ENCODE measurements at places on chromosomes 16 and 17.

GRCh38 chr17:44899074-44899782 is at the start of gene EFTUD2:
EFTUD2 (minus strand) TSS chr17:44899445; CDS start chr17:44894521, 4,924 bp downstream.
- peak; percentile 93 for DNase-seq

- no peak for DNase-seq
These were observed 54.5 kb downstream of the GTF3C1 start for GRCh38 chr16:27495191-27495590.

GRCh38 chr17:75694536-75694935 is 26.7 kb upstream of the ITGB4 start:
- DNase-seq: no peak

DNA sequence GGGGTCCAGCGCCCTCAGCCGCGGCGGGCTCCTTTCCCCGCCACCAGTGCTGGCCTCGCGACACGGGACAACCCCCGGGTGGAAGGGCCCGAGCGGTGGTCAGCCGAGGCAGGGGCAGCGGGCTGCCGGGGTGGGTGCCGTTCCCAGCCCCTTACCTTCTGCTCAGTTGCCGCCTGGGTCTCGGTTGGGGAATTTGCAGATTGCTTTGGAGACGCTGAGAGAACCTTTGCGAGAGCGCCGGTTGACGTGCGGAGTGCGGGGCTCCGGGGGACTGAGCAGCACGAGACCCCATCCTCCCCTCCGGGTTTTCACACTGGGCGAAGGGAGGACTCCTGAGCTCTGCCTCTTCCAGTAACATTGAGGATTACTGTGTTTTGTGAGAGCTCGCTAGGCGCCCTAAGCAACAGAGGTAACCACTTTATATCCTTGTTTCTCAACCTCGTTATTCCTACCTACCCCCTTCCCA is 381 bp downstream of the CTNS start:
- DNase-seq: no peak

DNA sequence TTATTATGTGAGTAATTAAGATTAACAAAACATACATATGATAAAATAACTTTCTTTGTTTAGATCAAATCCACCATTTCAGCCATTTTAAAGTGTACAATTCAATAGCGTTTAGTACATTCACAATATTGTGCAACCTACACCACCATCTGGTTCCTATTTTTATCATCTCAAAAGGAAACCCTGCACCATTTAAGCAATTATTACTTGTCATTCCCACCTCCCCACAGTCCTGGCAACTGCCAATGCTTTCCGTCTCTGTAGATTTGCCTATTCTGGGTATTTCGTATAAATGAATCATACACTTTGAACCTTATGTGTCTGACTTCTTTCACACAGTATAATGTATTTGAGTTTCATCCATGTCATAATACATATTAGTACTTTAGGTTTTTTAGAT is 162.5 kb upstream of the CNTNAP4 start:
- DNase-seq: no peak

GRCh38 chr17:57823469-57824401 is 26.1 kb downstream of the MRPS23 start:
- no peak for DNase-seq

DNA sequence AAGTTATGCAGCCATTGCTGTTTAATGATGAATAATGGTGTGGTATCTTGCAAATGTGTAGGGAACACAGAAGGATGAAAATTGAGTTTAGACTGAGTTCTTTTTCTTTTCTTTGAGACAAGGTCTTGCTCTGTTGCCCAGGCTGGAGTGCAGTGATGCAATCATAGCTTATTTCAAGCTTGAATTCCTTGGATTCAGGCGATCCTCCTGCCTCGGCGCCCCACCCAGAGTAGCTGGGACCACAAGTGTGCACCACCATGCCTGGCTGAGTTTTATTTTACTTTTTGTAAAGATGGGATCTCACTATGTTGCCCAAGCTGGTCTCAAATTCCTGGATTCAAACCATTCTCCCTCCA is 74.6 kb upstream of the TBC1D3K start:
- no peak for DNase-seq

- DNase-seq: no peak
These were observed 2.6 kb downstream of the GGT6 start for GRCh38 chr17:4557626-4558346.

DNA sequence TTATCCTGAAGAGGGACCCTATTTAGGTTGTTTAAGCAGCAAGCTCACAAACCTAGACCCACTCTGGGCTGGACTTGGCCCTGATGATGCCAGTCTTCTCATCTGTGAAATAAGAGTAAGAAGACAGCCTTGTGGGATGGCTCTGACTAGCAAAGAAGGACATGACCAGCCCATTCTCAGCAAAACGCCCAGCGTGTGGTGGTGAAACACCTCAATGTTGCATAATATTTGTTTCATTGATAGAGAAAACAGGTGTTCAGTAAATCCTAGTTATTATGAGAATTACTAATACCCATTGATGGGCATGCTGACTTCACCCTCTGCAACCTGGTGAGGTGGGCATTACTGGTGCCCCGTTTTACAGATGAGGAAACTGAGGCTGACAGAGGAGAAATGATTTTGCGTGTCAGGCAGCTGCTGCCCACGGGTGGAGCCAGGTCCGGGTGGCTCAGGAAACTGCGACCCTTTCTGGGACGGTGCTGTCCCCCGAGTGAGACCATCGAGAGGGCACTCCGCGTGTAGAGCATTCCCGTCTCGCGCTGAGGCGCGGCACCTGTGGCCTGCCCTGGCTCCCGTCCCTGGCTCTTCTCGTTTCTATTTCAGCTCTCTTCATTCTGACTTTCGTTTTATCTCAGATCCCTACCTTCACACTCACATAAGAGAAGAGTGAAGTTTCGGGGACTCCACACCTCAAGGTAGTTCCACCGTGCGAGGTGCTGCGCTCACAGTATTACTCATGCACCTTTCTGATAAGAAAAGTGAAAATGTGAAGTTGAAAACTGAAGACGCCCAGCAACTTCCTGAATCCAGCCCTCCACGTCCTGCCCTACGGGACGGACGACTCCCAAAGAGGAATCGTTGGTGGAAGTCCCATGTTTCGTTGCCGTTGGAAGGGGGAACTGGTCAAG is 48.5 kb downstream of the IRF8 start:
- DNase-seq: no peak

DNA sequence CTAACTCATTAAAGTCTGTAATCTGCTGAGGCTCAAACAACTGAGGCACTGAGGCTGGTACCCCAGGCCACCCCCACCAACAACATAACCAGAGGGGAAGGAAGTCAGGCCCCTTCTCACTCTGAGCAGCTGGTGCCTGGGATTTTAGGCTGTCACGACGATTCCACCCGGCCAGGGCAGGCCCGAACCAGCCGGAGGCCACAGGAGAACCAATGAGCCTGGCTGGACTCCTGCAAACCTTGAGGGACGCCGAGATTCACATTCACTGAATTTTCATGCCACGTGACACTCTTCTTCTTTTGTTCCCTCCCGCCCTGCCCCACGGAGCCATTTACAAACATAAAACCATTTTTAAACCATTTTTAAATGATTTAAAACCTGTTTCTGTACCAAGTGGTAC is 48.1 kb downstream of the RPH3AL start:
- DNase-seq: no peak

DNA sequence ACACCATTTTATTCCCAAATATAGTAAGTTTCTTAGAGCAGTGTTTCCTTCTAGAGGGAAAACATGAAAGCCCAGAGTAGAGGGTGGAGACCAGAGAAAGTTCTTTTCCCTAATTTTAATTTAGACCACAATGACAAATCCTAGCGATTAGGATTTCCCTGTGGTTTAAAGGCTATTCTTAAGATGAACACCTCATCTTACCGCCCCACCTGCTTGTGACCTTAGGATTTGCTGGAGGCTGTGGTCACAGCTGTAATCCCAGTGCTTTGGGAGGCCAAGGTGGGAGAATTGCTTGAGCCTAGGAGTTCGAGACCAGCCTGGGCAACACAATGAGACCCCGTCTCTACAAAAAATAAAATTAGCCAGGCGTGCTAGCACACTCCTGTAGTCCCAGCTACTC is 51.1 kb downstream of the GPRC5B start:
- no peak for DNase-seq

- DNase-seq: peak; percentile 49
These were observed 11.4 kb upstream of the APOH start for GRCh38 chr17:66240630-66241029.

DNA sequence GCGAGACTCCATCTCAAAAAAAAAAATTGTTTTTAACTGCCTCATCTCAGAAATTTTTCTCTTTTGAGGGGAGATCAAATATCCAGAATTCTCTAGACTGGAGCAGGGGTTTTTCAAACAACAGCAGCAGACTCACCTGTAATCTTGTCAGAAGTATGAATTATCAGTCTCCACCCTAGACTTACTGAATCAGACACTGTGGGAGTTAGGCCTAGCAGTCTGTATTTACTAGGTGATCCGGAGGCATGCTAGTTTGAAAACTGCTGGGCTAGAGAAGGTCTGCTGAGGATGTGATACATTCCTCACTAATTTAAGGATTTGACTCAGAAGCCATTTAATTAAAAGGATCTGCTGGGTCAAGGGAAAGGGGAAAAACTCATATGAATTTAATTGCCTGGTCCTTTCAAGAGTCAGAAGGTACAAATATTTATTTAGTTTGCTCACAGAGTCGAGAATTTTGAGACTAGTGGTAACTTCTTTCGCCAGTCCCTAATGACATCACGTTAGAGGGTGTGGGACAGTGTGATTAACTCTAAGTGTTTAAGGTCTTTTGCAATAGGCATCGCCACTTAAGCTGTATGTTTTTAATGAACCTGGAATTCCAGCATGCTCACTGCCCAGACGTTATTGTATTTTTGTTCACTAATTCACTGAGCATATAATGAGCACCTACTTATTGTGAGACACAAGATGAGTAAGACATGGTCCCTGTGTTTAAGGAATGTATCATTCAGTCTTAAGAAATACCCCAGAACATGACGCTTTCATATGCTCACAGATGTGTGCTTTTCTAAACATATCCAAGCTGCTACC is 14.2 kb downstream of the ATP6V0A1 start:
- DNase-seq: no peak

DNA sequence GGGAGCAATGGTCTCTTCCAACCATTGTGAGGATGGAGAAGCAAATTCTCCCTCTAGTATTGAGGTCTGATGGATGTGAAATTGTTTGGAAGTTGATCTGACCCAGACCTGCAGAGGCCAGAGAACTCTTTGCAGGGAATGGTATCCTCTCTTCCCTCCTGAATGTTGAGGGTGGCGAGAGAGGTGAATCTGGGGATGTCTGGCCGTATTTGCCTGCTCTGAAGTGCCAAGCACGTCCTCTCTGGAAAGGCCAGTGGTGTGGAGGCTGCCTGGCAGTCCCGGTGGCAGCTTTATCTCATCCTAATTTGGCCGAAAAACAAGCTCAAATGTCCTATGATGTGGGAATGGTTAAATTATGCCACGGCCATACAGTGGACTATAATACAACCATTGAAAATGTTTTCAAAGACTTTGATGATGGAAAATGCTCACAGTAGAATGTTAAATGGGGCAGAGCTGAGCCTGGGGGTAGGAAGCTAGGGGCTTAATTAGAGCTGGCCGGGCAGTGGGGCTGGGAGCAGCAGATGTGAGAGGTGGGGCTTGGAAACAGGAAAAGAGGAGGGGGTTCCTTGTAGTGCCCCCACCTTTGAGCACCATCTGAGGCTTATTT is 30.8 kb downstream of the WSCD1 start:
- DNase-seq: no peak

- DNase-seq: no peak
These were observed 1.6 kb downstream of the SENP3 start for GRCh38 chr17:7563115-7563869.

DNA sequence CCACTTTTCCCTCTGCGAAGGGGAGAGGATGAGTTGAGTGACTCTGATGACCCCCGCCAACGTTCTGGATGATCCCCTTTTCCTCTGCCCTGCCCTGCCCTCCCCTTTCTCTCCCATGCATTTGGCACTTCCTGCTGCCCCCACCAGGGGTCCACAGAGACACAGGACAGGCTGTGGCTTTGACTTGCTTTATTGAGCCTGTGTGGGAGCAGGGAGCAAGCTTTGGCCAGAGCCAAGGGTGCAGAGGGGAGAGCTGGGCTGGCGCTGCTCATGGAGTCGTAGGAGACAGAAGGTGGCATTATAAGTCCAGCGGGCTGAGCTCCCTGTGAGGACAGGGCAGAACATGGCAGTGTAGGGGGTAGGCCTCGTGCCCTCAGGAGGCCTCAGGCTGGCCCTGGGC is 1.6 kb downstream of the PPY start:
- DNase-seq: peak; percentile 16

GRCh38 chr17:43312011-43312410 is 78.2 kb upstream of the RNU2-1 start:
- DNase-seq: no peak

- no peak for DNase-seq
These were observed 154.6 kb upstream of the CHMP6 start for GRCh38 chr17:80836971-80837481.

DNA sequence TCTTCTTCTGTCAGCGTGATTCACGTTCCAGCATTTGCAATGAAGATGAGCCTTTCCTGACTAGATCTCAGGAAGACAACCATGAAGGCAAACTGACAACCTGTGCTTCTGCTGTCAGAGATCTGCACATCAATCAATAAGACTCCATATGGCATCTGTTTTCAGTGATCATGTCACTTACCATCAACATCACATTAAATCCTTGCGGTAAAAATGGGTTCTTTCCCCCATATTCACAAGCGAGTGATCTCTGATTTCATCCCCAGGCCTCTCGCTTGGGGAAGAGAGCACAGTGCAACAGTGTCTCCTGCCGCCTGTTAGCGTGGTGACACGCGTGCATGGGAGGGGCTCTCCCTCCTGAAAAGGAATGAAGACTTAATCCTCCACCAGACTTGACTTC is 11.1 kb downstream of the NACA2 start:
- DNase-seq: no peak

DNA sequence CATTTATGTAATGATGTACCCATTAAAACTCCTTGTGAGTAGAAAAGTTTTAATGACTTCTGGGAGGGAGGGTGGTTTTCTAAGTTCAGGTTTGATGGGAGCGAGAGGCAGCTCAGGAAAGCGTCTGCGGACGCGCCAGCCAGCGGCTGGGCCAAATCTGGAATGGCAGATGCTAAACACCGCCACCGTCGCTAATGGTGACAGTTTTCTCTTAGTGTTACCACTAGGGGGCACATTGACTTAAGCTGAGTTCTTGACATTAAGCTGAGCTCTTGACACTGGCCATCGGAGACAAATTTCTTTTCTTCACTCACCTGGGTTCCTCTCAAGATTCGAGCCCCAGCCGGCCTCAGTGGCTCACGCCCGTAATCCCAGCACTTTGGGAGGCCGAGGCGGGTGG is 6.7 kb downstream of the TRPV1 start:
- no peak for DNase-seq

Measured in endothelial cell of umbilical vein (primary cell).